ENCODE measurements at places on chromosomes 2 and 18.

GRCh38 chr2:44351088-44351487 lies 10.2 kb downstream of the PREPL start:
- DNase-seq, result no peak

- DNase-seq, result no peak
Measured at GRCh38 chr2:162007447-162008040, 66.5 kb downstream of the DPP4 start.

DNA sequence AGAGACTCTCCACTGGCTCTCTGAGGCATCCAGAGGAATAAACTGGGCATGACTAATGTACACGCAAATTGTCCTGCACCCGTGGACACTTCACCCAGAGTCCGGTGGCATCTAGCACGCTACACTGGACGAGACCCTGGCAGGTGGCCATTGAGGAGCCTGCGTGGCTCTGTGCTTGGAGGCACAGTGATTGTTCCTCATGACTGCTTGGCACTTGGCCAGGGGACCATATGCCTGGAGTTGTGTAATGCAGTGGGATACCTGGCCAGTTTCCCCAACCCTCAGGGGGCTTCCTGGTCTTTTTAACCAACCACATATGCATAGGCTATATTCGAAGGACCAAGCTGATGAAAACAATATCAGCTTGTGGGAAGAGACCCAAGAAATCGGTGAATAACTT lies 66.6 kb downstream of the MTCL1 start:
- DNase-seq, result no peak

GRCh38 chr18:35971661-35972196 lies 750 bp upstream of the RMP24 start:
- no peak for DNase-seq

DNA sequence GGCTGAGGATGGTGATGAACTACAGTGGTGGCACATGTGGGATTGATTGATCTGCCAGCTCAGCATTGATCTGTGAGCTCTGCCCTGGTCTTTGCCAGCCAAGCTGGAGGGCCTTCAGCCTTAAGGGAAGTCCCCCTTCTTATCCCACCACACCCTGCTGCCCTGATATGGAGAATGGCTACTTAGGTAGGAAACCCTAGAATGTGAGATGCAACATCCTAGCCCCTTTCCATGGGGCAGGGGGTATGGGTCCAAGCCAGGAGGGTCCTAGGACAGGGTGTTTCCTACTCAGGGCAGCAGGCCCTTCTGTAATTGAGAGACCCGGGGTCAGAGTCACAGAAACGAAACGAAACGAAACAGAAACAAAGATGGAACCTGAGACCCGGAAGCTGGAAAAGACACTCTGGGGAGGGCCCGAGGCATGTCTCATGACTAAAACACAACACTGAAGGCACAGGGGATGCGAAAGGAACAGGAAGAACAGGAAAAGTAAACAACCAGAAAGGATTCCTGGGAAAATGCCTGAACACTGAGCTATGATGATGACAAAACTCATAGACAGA lies 16.9 kb upstream of the SULT1C2 start:
- DNase-seq, result no peak

GRCh38 chr2:46990231-46990588 lies 74.6 kb upstream of the MCFD2 start:
- DNase-seq, result no peak

DNA sequence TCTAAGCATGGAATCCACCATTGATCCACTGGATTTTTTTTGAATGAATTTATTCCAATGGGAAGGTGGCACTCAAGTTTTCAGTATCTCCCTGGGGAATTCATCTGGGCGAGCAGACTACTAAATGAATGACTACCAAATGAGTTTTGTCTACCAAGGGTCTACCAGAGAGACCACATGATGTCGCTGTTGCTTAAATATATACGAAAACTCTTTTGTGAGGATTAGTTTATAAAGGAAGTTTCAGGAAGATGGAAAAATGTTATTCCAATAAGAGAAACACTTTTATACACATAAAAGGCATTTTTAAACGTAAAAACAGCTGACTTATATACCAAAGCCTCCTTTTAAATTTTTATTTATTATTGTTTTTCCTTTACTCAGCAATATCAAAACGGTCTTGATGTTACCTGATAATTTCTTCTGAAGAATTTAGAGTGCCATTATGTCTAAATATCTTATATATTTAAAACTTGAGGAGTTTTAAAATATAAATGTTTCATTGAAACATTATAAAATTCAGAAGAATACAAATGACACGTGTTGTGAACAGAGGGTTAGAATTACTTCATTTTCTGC lies 139.7 kb downstream of the HRH4 start:
- no peak for DNase-seq

DNA sequence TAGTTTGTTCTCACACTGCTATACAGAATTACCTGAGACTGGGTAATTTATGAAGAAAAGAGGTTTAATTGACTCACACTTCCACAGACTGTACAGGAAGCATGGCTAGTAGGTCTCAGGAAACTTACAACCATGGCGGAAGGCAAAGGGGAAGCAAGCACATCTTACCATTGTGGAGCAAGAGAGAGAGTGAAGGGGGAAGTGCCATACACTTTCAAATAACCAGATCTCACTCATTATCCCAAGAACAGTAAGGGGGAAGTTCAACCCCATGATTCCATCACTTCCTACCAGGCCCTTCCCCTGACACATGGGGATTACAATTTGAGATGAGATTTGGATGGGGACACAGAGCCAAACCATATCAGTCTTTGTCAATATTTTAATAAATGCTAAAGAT lies 5.0 kb upstream of the CRYGB start:
- no peak for DNase-seq

DNA sequence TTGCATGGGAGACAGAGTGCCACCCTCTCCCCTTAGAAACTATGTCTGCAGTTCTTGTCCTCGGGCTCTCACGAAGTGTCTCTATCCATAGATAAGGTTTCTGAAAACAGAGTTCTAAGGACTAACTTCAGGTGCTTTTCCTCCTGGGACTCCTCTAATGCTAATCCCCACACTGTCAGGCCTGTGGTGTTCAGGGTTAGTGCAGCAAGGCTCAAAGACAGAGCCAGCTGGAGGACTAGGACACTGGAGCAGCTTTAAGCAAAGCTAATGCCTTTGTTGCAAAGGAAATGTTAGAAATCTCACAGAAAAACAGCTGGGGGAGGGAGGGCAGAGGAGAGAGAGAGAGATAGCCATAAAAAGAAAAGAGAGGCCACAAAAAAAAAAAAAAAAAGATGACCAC lies 824.0 kb upstream of the FSHR start:
- DNase-seq, result no peak

- DNase-seq, result no peak
Measured at GRCh38 chr2:233688341-233688740, 4.3 kb upstream of the UGT1A6 start.

DNA sequence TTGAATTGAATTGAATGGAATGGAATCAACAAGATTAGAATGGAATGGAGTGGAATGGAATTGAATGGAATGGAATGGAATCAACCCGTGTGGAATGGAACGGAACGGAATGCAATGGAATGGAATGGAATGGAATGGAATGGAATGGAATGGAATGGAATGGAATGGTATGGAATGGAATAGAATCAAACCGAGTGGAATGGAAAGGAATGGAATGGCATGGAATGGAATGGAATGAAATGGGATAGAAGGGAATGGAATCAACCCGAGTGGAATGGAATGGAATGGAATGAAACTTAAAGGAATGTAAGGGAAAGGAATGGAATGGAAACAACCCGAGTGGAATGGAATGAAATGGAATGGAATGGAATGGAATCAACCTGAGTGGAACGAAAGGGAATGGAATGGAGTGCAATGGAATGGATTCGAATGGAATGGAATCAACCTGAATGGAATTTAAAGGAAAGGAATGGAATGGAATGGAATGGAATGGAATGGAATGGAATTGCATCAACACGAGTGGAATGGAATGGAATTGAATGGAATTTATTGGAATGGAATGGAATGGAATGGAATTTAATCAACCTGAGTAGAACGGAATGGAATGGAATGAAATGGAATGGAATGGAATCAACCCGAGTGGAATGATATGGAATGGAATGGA lies 1146.6 kb downstream of the RPIA start:
- DNase-seq, result no peak

- DNase-seq, result no peak
Measured at GRCh38 chr2:58702302-58702885, 461.3 kb upstream of the FANCL start.
